ENCODE measurements at places on chromosomes 2 and 18. TPM values are rescaled to one million over a fixed set of nuclear protein-coding genes. Genes with fewer than 3 reads are reported as not detected.

ASB1 gene
- total RNA-seq = 39.5 TPM

PCARE gene
- total RNA-seq = not detected

PROM2 gene
- total RNA-seq = not detected

APLF gene
- total RNA-seq = 1.0 TPM

REEP1 gene
- 0.57 TPM for total RNA-seq

PSD4 gene
- 11.2 TPM for total RNA-seq

RAD51AP2 gene
- not detected for total RNA-seq

OR6B2 gene
- total RNA-seq = not detected

TACR1 gene
- total RNA-seq = 0.39 TPM

NEU2 gene
- not detected for total RNA-seq

WDR75 gene
- 50.4 TPM for total RNA-seq

DNAH7 gene
- total RNA-seq = 0.93 TPM

RTKN gene
- total RNA-seq = 20.5 TPM

ASXL3 gene
- total RNA-seq = not detected

HOXD10 gene
- 7.5 TPM for total RNA-seq

LYPD1 gene
- total RNA-seq = 18.2 TPM

Measured in A549 treated with DMSO at 1 μM for 4 hours (cell line).